Kidney (tissue), 22 donors: ENCODE measurements at places on chromosomes 4 and X. TPM values are rescaled to one million over a fixed set of nuclear protein-coding genes. Genes with fewer than 3 reads are reported as not detected.

The CNKSR2 gene
- total RNA-seq = 1.6 TPM

The PITX2 gene
- 3.2 TPM for total RNA-seq

The USP17L15 gene
- total RNA-seq = not detected

The NUDT10 gene
- total RNA-seq = 5.2 TPM
